ENCODE measurements at places on chromosomes 1 and 21. TPM values are rescaled to one million over a fixed set of nuclear protein-coding genes. Genes with fewer than 3 reads are reported as not detected.

TMEM222 gene
- 44.6 TPM for total RNA-seq

PLA2G2C gene
- total RNA-seq, result not detected

ZNF593 gene
- 46.6 TPM for total RNA-seq

CDC42BPA gene
- total RNA-seq, result 11.4 TPM

PLEKHN1 gene
- total RNA-seq, result 4.3 TPM

Data from A549 treated with dexamethasone at 1 μM for 4 hours (cell line).